ENCODE measurements at places on chromosomes 2 and 18.

DNA sequence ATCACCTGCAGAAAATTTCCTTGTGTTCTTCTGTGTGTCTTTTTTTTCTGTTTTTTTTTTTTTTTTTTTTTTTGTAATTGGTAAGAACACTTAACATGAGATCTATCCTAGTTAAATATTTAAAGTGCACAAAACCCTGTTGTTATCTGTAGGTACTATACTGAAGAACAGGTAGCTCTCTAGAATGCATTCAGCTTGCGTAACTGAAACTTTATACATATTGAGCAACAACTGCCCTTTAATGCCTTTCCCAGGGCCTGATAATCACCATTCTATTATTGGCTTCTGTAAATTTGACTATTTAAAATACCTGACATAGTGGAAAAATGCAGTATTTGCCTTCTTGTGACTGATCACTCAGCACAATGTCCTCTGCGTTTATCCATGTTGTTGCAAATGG lies 701.8 kb downstream of the SUCLG1 start:
- H3K27ac ChIP-seq: no peak overlapping the region
- no peak for DNase-seq
- no peak overlapping the region for H3K4me3 ChIP-seq
- H3K4me1 ChIP-seq: no peaks in the 10 kb centered on the region
- no peaks in the 10 kb centered on the region for H3K36me3 ChIP-seq

DNA sequence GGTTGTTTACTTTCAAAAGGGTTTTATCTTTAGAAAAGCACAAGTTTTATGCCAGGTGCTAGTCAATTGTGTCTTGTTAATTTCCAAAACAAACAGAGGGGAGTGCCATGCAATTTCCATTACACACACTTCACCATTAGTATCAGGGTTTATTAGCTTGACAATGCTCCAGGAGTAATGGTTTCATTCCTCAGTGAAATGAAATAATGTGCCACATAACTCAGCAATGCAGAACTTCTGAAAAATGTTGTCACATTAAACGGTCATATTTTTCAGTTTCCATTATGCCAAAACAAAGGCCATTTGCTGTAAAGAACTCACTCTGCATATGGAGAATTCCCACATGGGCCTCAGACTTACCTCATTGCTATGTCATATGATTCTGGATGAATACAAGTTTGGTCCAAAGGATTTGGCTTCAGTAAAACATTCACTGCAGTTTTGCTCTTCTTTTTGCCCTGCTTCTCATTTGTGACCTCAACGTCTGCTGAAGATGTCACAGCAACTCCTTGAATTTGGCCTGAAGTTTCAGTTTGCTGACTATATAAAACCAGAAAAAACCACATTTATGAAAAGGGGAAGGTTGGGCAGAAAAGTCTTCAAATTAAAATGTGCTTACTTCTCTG lies 198.2 kb downstream of the SRBD1 start:
- DNase-seq: no peak
- H3K27me3 ChIP-seq: no peaks in the 10 kb centered on the region
- peaks cover 4% of the 10 kb centered on the region for H3K36me3 ChIP-seq
- H3K4me3 ChIP-seq: no peak overlapping the region

DNA sequence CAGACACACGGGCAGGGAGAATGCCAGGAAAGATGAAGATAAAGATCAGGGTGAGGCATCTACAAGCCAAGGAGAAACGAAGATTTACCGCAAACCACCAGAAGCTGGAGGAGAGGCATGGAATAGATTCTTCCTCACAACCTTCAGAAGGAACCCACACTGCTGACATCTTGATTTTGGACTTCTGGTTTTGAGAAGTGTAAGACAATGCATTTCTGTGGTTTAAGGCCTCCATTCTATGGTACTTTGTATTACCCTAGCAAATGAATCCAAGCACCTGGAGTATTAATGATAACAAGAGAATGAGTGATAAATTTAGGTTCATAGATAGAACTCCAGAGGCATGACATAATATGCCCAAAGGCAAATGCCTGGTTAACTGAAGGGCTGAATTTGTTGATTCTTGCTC lies 11.8 kb upstream of the FN1 start:
- no peak for DNase-seq
- no peaks in the 10 kb centered on the region for H3K27me3 ChIP-seq
- no peaks in the 10 kb centered on the region for H3K4me1 ChIP-seq
- H3K36me3 ChIP-seq: no peaks in the 10 kb centered on the region

DNA sequence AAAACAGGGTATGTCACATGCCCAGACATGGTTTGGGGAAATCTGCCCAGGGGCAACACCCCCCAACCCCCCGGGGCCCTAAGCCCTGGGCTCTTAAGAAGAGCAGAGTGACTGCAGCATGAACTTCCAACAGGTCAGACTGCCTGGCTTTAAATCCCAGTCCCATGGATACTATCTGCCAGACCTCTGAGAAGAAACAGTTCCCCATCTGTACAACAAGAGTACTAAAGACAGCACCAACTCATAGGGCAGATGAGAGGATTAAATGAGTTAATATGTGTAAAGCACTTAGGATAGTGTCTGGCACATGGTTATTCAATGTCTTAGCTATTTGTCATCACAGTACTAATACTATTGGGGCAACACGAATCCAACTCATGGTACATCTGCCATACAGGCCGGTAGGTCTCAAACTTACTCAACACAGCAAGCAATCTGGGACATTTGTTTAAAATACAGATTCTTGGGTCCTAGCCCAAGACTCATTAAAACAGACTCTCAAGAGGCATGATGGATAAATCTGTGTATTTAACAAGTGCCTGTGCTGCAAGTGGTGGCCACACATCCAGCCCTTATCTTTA lies 23.4 kb downstream of the CDH2 start:
- no peaks in the 10 kb centered on the region for H3K27me3 ChIP-seq
- no peaks in the 10 kb centered on the region for H3K36me3 ChIP-seq
- H3K4me3 ChIP-seq: no peak overlapping the region
- peak overlapping the region; percentile 41 for H3K27ac ChIP-seq
- no peak for DNase-seq

DNA sequence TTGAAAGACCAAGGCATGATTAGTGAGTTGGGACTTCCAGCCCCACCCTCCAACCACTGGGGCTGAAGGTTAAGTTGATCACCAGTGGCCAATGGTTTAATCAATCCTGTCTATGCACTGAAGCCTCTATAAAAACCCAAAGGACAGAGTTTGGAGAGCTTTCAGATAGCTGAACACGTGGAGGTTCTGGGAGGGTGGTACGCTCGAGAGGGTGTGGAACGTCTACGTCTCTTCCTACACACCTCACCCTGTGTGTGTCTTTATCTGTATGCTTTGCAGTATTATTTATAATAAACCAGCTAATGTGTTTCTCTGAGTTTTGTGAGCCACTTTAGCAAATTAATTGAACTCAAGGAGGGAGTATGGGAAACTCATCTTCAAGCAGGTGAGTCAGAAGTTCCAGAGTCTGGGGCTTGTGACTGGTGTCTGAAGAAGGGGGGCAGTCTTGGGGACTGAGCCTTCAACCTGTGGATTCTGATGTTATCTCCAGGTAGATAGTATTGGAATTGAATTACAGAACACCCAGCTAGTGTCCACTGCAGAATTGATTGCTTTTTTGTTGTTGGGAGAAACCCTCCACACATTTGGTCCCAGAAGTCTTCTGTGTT lies 20.3 kb downstream of the ACTR3 start:
- no peaks in the 10 kb centered on the region for H3K36me3 ChIP-seq
- no peak overlapping the region for H3K27ac ChIP-seq
- H3K27me3 ChIP-seq: no peaks in the 10 kb centered on the region
- no peak overlapping the region for H3K4me3 ChIP-seq

- no peak overlapping the region for H3K4me3 ChIP-seq
- H3K27me3 ChIP-seq: no peaks in the 10 kb centered on the region
- H3K4me1 ChIP-seq: no peaks in the 10 kb centered on the region
- H3K27ac ChIP-seq: no peak overlapping the region
- DNase-seq: no peak
These were observed 238.0 kb upstream of the HS6ST1 start for GRCh38 chr2:128556633-128557032.

GRCh38 chr2:41598161-41598894 lies 449.5 kb upstream of the PKDCC start:
- DNase-seq: no peak
- H3K36me3 ChIP-seq: no peaks in the 10 kb centered on the region
- peak overlapping the region; percentile 70 for H3K27ac ChIP-seq
- peaks cover 28% of the 10 kb centered on the region for H3K4me1 ChIP-seq
- no peaks in the 10 kb centered on the region for H3K27me3 ChIP-seq

DNA sequence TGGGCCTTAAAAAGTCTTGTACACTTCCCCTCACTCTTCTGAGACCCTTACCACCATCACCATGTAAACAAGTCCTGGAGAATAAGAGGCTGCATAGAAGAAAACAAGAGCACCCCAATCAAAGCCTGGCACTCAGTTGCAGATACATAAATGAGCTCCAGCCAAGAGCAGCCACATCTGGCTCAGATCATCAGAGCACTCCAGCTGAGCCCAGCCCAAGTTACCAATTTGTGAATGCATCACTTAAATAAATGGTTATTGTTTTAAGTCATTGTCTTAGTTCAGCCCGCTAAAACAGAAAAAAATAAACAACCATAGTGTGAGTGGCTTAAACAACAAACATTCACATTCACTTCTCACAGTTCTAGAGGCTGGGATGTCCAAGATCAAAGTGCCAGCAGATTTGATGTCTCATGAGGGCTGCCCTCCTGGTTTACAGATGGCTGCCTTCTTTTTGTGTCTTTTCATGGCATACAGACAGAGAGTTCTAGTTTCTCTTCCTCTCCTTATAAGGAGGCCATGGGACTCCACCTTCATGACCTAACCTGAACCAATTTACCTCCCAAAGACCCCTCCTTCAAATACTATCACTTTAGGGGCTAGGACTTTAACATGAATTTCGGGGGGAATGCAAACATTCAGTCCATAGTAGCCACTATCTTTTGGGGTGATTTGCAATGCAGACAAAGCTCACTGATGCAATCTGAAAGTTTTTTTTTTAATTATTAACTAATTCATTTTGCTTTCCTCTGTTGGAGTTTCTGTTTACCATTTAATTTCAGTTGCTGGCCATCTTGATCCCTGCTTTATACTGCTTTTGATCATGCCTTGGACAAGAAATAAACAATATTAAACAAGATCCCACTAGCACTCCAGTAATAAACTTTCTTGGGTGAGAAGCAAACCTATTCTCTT lies 187.5 kb upstream of the ACVR2A start:
- no peak overlapping the region for H3K27ac ChIP-seq
- H3K36me3 ChIP-seq: no peaks in the 10 kb centered on the region
- DNase-seq: no peak

GRCh38 chr2:6148882-6149281 lies 456.7 kb downstream of the SOX11 start:
- no peaks in the 10 kb centered on the region for H3K4me1 ChIP-seq
- DNase-seq: no peak
- no peaks in the 10 kb centered on the region for H3K27me3 ChIP-seq
- H3K36me3 ChIP-seq: no peaks in the 10 kb centered on the region

DNA sequence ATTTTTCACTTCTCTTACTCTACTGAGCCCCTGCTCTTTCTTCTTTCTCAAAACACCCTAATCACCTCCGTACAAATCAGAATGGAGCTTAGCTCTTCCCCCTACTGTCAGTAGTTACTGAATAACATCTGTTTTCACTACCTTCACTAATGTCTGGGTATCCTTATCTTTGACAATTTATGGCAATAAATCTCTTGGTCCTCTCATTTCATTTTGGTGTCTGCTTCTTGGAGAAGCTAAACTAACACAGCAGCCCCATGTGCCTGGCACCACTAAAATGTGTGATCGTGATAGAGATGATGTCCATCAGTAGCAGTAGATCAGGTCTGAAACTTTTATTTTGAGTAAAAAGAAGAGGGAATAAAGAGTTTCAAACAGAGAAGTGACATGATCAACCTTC lies 496.5 kb downstream of the PID1 start:
- H3K4me1 ChIP-seq: no peaks in the 10 kb centered on the region
- H3K4me3 ChIP-seq: no peak overlapping the region
- H3K27me3 ChIP-seq: no peaks in the 10 kb centered on the region

- H3K4me1 ChIP-seq: peaks cover 78% of the 10 kb centered on the region
- DNase-seq: no peak
- no peak overlapping the region for H3K4me3 ChIP-seq
- H3K36me3 ChIP-seq: no peaks in the 10 kb centered on the region
- peak overlapping the region; percentile 66 for H3K27ac ChIP-seq
- no peaks in the 10 kb centered on the region for H3K27me3 ChIP-seq
These were observed 39.4 kb downstream of the MAP4K4 start for GRCh38 chr2:101736861-101737291.

GRCh38 chr2:20333738-20334137 lies 16.9 kb downstream of the PUM2 start:
- H3K27me3 ChIP-seq: no peaks in the 10 kb centered on the region
- H3K36me3 ChIP-seq: no peaks in the 10 kb centered on the region
- H3K4me1 ChIP-seq: peaks cover 50% of the 10 kb centered on the region
- no peak overlapping the region for H3K4me3 ChIP-seq
- no peak overlapping the region for H3K27ac ChIP-seq

- no peak overlapping the region for H3K27ac ChIP-seq
- H3K4me1 ChIP-seq: peaks cover 35% of the 10 kb centered on the region
- DNase-seq: no peak
- no peak overlapping the region for H3K4me3 ChIP-seq
- H3K36me3 ChIP-seq: peaks cover 34% of the 10 kb centered on the region
- no peaks in the 10 kb centered on the region for H3K27me3 ChIP-seq
These were observed 3.0 kb upstream of the MBD1 start for GRCh38 chr18:50284255-50284885.

GRCh38 chr18:77144451-77145118 lies 12.0 kb upstream of the MBP start:
- no peak for DNase-seq
- no peaks in the 10 kb centered on the region for H3K4me1 ChIP-seq
- no peak overlapping the region for H3K27ac ChIP-seq
- H3K27me3 ChIP-seq: no peaks in the 10 kb centered on the region
- H3K4me3 ChIP-seq: no peak overlapping the region

DNA sequence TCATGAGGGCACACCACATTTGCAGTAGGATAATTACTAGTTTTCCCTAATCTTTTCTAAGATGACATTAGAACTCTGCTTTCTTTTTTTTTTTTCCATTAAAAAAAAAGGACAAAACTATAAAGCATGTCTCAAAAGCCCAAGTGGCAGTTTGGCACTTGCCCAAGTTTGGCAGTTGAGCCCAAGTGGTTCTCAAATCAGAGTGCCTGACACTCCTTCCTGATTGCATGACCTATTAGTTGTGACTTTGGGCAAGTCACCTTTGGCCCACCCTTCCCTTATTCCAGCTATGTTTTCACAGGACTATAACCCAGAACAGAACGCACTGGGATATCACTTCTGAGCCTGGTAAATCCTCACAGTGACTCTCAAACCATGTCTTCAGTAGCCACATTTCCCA lies 273.0 kb downstream of the CCDC85A start:
- no peaks in the 10 kb centered on the region for H3K36me3 ChIP-seq
- no peak overlapping the region for H3K4me3 ChIP-seq
- no peaks in the 10 kb centered on the region for H3K27me3 ChIP-seq
- no peak for DNase-seq
- H3K4me1 ChIP-seq: no peaks in the 10 kb centered on the region
